Urothelium cell line (cell line): ENCODE measurements at places on chromosomes 1 and 21.

- DNase-seq = no peak
These were observed 231.7 kb downstream of the HMCN1 start for GRCh38 chr1:185965870-185966269.

- DNase-seq = no peak
These were observed 1.8 kb downstream of the TXNIP start for GRCh38 chr1:145994391-145995120.

GRCh38 chr1:193929374-193930033 lies 743.1 kb upstream of the B3GALT2 start:
- no peak for DNase-seq

DNA sequence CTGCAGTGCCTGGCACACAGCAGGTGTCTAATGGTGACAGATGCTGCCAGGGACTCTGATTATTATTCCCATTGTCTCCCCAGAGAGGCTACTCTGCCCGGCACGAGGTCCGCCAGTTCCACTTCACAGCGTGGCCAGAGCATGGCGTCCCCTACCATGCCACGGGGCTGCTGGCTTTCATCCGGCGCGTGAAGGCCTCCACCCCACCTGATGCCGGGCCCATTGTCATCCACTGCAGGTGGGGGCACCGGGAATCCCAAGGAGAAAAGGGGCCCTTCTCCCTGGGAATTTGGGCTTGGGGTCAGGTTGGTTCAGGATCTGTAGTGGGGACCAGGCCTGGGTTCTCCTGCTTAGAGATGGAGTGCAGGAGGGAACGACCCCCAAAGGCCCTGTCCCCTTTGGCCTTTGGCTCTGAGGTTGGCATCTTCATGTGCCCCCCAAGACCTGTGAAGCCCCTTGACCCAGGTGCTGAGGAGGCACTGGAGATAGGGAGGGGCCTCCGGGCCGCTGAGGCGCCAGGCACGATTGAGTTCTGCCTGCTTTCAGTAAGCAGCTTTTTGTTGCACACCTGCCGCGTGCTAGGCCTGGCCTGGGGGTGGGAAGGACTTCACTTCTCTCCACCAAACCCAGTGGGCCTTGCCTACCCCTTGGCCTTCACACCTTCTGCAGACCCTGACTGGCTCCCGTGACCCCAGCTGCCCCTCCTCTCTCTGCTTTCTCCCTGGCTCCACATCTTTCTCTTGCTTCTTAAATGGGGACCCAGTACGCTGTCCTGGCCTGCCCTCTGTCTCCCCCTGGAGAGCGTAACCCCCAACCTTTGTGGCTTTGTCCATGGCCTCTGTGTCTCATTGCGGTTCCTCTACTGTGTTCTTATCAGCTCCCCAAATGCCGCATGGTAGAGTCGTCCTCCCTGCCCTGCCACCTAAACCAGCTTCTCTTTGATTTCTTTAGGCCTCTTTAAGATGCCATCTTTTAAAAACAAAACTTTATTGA lies 76.4 kb downstream of the PTPRU start:
- DNase-seq = no peak

DNA sequence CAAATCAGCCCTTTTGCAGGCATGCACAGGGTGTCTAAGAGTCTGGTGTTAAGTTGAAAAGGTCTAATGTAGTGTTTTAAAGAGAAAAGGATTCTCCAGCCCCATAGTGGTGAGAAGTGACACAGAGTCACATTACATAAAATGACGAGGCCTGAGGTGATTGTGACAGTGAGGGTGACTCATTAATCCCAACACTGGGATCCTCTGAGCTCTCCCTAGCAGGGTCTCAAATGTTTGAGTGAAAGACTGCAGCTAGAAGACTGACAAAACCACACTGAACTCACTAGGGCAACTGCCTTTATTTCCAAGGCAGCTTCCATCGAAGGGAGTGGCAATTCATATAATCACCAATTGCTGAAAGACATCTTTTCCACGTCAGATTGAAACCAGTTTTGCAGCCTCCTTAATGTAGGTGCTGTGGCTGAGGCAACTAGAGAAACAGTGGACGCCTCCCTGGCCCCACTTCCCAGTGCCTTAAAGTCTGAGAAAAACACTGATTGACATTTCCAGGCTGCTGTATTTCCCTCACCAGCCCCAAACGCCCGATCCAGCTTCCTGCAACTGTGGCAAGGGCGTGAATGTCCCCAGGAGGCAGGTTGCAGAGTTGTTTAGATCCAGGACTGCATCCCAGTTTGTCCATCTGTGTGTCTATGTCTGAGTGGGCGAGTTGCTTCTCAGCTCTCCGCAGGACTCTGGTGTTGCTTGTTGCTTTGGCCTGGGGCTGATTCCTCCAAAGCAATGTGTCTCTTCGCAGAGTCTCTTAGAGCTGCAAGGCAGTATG lies 81.4 kb downstream of the RUNX1 start:
- peak; percentile 22 for DNase-seq

- DNase-seq = no peak
These were observed 56.2 kb upstream of the GNG12 start for GRCh38 chr1:67889466-67889865.

DNA sequence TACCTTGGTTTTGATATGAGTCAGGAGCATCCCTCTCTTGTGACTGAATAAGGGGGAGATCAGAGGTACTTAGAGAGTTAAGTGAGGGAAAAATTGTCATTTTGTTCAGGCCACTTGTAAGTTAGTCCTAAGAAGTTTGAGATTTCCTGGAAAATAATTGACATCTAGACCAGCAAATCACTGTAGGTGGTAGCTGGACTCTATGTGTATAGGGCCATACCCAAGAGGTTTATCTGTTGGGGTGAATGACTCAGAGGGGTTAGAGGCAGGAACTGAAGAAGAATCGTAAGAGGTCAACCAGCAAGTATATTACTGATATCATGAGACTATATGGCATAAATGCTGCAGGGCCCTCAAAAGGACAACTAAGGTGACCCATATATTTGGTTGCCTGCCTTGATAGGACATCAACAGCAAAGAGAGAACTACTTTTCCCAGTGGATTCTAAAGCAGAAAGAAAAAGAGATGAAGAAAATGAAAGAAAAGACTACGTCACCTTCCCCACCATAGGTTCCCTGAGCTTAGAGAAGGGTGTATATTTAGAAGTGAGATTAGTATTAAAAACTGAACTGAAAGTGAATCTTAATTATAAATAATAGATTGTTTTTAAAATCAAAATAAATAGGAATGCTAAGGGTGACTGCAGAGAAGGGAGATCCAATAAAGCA lies 8.0 kb upstream of the RNPC3 start:
- no peak for DNase-seq

DNA sequence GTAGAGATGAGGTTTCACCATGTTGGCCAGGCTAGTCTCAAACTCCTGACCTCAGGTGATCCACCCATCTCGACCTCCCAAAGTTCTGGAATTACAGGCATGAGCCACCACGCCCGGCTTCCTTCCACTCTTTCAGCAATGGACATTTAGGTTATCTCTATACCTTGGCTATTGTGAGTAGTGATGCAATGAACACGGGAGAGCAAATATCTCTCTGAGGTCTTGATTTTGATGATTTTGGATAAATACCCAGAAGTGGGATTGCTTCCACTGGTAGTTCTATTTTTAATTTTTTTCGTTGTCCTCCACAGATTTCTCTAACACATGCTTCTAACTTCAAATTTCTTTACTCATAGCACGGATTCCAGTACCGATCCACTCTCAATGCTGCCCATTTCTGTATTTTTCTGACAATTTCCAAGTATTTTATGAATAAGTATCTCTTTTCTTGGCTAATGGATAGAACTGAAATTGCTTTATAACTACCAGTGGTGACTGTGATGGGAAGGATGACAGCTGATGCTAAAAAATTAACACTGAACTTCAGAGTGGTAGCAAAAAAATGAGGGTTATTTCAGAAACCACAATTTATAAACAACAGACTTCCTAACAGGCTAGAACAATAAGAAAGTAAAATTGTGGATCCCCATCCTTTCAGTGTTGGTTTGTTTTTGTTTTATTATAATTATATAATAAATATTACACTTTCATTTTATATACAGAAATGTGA lies 327.5 kb upstream of the RUNX1 start:
- DNase-seq = no peak

- no peak for DNase-seq
These were observed 25.7 kb downstream of the COA6 start for GRCh38 chr1:234398849-234399381.

DNA sequence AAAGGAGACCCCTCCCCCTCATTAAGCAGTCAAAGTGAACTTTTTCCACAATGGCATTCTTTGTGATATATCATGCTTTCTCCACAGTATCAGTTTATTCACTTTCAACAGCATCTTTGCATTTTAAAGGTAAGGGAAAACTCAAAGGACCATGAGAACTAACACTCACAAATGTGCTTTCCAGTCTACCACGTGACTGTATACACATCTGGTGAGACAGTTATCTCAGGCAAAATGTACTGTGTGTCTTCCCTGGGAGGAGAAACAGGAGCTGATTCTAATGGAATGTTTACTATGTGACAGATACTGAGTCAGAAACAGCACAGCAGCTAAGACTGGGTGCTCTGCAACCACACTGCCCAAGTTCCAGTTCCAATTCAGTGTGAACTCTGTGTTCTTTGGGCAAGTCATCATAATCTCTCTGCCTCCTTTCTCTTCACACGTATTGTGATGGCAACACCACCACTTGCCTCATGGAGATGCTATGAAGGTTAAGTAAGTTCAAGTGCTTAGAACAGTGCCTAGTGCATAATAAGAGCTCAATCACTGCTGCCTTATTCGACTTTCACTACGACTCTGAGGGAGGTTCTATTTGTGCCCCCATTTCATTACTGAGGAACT lies 79.0 kb downstream of the SLC45A1 start:
- peak; percentile 74 for DNase-seq

DNA sequence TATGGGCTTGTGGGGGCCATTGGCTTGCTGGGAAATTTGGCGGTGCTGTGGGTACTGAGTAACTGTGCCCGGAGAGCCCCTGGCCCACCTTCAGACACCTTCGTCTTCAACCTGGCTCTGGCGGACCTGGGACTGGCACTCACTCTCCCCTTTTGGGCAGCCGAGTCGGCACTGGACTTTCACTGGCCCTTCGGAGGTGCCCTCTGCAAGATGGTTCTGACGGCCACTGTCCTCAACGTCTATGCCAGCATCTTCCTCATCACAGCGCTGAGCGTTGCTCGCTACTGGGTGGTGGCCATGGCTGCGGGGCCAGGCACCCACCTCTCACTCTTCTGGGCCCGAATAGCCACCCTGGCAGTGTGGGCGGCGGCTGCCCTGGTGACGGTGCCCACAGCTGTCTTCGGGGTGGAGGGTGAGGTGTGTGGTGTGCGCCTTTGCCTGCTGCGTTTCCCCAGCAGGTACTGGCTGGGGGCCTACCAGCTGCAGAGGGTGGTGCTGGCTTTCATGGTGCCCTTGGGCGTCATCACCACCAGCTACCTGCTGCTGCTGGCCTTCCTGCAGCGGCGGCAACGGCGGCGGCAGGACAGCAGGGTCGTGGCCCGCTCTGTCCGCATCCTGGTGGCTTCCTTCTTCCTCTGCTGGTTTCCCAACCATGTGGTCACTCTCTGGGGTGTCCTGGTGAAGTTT lies 550 bp downstream of the RXFP4 start:
- DNase-seq = no peak

GRCh38 chr1:81832573-81832972 lies 31.8 kb downstream of the ADGRL2 start:
- no peak for DNase-seq

DNA sequence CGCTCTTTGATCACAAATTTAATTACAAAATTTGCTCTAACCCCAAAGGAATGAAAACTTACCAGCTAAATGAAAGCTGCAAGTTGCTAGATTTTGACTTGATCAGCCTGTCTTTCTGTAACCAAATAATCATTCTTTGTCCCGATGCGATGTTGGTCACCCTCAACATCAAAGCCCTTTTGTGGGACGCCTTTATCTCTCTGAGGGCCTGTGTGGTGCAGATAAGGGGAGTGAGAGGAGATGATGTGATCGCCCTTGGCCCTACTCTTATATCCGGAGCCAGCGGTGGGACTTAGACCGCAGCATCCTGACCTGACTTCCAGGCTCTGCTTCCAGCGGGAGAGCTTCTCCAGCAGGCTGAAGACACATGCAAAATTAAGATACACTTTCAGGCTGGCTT lies 19.3 kb upstream of the UMODL1 start:
- DNase-seq = no peak

- DNase-seq = no peak
These were observed 81.0 kb upstream of the KCNK2 start for GRCh38 chr1:215001419-215002021.

GRCh38 chr1:46489169-46489637 lies 433 bp upstream of the DMBX1 start:
- DNase-seq = no peak

DNA sequence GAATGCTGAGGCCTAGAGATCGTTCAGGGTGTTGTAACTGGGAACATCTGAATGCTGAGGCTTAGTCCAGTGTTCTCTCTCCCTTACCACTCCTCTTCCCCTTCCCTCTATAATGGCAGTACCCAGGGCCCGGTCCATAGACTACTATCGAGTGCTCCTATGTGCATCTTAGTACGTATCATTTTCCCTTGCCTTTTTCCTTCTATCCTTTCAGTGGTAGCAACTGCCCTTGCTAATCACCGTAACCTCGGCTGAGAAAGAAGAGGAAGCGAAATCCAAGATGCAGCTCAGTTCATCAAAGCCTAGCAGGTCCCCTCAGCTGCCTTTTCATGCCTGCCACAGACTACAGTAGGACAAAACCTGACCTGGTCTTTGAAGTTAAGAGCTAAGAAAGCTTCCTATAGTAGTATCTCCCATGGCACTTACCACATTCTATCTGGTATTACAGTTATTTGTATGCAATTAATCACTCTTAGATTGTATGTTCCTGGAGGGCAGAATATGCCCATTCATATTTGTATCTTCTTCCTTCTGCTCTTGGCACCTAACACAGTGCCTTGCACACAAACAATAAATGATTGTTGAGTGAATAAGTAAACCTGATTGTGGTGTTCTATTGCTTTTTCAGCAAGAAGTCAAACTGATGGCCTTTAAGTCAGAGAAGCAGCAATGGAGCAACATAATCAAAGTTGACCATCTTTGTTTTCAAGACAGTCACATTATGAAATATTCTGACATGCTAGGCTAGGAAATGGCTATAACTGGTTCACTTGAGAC lies 22.4 kb downstream of the CNIH4 start:
- no peak for DNase-seq

GRCh38 chr1:229709500-229710013 lies 83.5 kb downstream of the URB2 start:
- no peak for DNase-seq

GRCh38 chr1:88188038-88188437 lies 496.0 kb upstream of the PKN2 start:
- DNase-seq = no peak

GRCh38 chr1:67969446-67969845 lies 81.0 kb downstream of the DIRAS3 start:
- no peak for DNase-seq

DNA sequence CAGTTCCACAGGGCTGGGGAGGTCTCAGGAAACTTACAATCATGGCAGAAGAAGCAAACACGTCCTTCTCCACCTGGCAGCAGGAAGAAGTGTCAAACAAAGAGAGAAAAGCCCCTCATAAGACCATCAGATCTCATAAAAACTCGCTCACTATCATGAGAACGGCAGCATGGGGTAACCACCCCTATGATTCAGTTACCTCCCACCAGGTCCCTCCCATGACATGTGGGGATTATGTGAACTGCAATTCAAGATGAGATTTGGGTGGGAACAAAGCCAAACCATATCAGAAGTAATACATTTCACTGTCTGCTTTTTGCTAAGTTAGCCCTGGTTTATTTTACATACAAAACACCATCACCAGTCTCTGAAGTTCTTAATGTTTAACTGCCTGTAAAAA lies 68.5 kb downstream of the RBM11 start:
- DNase-seq = no peak

GRCh38 chr1:76303340-76303717 lies 228.8 kb downstream of the ST6GALNAC3 start:
- no peak for DNase-seq
